T-helper 2 cell treated with Interferon-gamma antibody and Interleukin-4, amounts not matched to agents 100 ng/mL and 5 ng/mL, for 36 hours (primary cell): ENCODE measurements at places on chromosomes 2 and 18. TPM values are rescaled to one million over a fixed set of nuclear protein-coding genes. Genes with fewer than 3 reads are reported as not detected.

Gene HAT1
- total RNA-seq: 68.3 and 71.6 TPM in 2 replicates

Gene SERPINB2
- not detected in 2 replicates for total RNA-seq

Gene CKAP2L
- total RNA-seq: 43.2 and 49.6 TPM in 2 replicates

Gene HAAO
- total RNA-seq: 2.2 and 2.4 TPM in 2 replicates

Gene SERPINB4
- total RNA-seq: not detected in 2 replicates

Gene MAPRE2
- 41.1 and 44.5 TPM in 2 replicates for total RNA-seq

Gene HK2
- 34.2 and 37.0 TPM in 2 replicates for total RNA-seq

Gene RSAD2
- total RNA-seq: 34.2 and 35.0 TPM in 2 replicates

Gene GREB1
- 0.25 and 0.30 TPM in 2 replicates for total RNA-seq

Gene PAIP2B
- 0.82 and 0.89 TPM in 2 replicates for total RNA-seq

Gene ALPP
- total RNA-seq: not detected in 2 replicates

Gene GPR45
- not detected in 2 replicates for total RNA-seq

Gene LCT
- 0.64 and 0.86 TPM in 2 replicates for total RNA-seq

Gene PLGLB1
- 3.2 TPM in 1 of 2 replicates, not detected in the other for total RNA-seq

Gene SELENOI
- total RNA-seq: 37.1 and 38.5 TPM in 2 replicates

Gene STRN
- 34.5 and 35.2 TPM in 2 replicates for total RNA-seq

Gene TXNDC2
- not detected in 2 replicates for total RNA-seq

Gene ANKRD62
- total RNA-seq: not detected in 2 replicates

Gene GRP
- not detected in 2 replicates for total RNA-seq

Gene NT5DC4
- total RNA-seq: not detected in 2 replicates

Gene FTCDNL1
- 1.1 and 1.2 TPM in 2 replicates for total RNA-seq

Gene MEIS1
- not detected in 2 replicates for total RNA-seq

Gene SCN9A
- total RNA-seq: 1.9 and 2.7 TPM in 2 replicates

Gene KLHL29
- total RNA-seq: 2.2 TPM in 2 replicates

Gene ACYP2
- 10.8 and 12.1 TPM in 2 replicates for total RNA-seq

Gene ADAM23
- 0.18 TPM in 2 replicates for total RNA-seq

Gene CCDC74B
- 0.43 and 0.82 TPM in 2 replicates for total RNA-seq

Gene PARD3B
- total RNA-seq: 1.6 and 1.7 TPM in 2 replicates

Gene FAM124B
- 4.5 and 4.7 TPM in 2 replicates for total RNA-seq

Gene GALNT14
- total RNA-seq: 0.16 and 0.20 TPM in 2 replicates

Gene REG3G
- total RNA-seq: not detected in 2 replicates

Gene POTEI
- total RNA-seq: not detected in 2 replicates
